NCI-H1436 (cell line): ENCODE measurements at places on chromosomes 4 and X.

- DNase-seq: no peak
Observed at GRCh38 chr4:34850968-34851367, 1393.3 kb downstream of the ARAP2 start.

- DNase-seq: no peak
Observed at GRCh38 chr4:47729131-47729680, 108.7 kb downstream of the CORIN start.

GRCh38 chr4:83195269-83195668, 80.7 kb upstream of the PLAC8 start:
- DNase-seq: no peak

- DNase-seq: no peak
Observed at GRCh38 chrX:135494453-135494852, 26.0 kb upstream of the INTS6L start.
